ENCODE measurements at places on chromosomes 1 and 21. TPM values are rescaled to one million over a fixed set of nuclear protein-coding genes. Genes with fewer than 3 reads are reported as not detected.

MIXL1 gene
- polyA plus RNA-seq: not detected

MDM4 gene
- polyA plus RNA-seq: 9.2 TPM

DNM3 gene
- polyA plus RNA-seq: 0.43 TPM

GRCh38 chr1:53128401-53128800 is 14.0 kb downstream of the SLC1A7 start:
- DNase-seq: no peak

GRCh38 chr1:211893260-211893659 is 62.7 kb upstream of the LPGAT1 start:
- no peak for DNase-seq

DNA sequence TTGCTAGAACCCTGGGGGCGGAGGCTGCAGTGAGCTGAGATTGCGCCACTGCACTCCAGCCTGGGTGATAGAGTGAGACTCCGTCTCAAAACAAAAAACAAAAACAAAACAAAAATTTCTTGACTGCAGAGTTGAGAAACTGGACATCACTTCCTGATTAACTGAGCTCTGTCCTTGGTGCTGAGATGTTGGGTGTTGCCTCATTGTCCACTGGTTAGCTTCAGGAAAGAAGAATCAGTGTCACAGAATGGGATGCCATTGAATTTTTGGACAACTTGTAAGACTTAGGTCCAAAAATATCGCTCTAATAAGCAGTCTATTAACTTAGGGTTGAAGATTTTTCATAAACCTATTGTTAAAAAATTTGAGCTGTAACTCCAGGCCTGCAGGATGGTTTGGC is 23.8 kb upstream of the KCNA10 start:
- no peak for DNase-seq

DNA sequence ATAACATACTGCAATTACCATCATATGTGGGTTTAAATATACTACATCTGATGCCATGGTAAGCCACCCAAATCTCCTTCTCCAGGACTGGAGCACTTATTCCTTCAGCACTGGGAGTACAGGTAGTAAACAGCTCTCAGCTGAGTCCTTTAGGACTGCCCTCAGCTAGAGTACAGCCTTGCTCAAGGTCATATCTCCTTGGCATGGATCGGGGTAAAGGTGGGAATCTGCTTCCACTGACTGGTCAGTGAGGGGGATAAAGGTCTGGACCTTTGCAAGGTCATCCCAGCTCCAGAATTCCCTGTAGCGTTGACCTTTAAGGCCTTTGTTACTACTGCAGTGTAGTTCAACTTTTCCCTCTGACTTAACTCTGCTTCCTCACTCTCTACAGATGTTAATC is 38.8 kb downstream of the RPL5 start:
- no peak for DNase-seq

DNA sequence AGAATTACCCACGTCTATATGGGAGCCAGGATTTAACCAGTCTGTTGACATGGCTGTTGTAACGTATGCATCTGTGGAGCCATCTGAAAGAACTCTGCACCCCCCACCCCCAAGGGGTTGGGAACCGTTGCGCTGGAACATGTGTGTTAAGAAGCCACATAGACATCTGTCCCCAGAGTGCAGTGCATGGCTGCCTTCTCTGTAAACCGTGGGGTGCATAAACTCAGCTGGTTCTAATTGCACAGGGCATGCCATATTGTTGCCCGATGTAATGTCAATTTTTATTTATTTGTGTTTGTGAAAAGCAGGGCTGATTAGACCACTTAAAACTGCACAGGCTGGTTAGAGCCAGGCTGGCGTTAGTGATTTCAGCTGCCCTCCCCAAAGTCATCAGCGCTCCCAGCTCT is 70.1 kb upstream of the ROR1 start:
- peak; percentile 47 for DNase-seq

DNA sequence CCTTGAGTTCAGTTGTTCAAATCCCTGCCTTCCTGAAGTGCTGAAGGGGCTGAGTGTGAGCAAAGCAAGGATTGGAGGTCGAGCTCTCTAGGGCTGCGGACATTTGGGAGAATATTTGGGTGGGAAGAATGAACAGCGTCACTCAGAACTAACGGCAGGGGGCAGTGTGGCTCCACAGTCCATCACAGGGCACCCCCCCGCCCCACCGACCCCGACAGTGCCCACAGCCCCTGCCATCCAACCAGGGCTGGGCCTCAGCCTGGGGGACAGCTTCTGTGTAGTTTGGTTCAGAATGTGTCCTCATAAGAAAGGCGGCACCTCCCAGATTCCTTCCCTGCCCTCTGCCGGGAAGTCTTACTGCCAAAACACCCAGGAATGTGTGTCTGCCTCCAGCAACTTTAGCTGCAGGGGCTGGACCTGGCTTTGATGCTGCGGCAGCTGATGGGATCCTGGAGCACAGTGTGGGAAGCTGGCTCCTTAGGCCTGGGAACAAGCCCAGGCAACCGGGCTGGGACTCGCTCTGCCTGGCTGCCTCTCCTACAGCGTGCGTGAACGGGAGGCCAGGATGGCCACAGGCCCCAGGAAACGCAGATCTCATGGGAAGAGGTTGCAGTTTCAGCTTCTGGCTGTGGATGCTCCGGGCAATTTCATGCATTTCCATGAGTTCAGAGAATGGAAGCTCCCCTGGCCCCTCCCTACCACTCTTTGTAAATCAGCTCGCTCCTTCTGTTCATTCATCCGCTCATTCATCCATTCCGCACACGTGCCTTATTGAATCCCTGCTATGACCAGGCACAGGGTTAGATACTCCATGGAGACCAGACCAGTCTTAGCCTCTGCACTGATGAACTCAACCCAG is 104.9 kb upstream of the TMPRSS2 start:
- peak; percentile 79 for DNase-seq
